ENCODE measurements at places on chromosomes 6 and 20.
A peak's percentile ranks its signal among the peaks of the same experiment; 100 is the strongest.

DNA sequence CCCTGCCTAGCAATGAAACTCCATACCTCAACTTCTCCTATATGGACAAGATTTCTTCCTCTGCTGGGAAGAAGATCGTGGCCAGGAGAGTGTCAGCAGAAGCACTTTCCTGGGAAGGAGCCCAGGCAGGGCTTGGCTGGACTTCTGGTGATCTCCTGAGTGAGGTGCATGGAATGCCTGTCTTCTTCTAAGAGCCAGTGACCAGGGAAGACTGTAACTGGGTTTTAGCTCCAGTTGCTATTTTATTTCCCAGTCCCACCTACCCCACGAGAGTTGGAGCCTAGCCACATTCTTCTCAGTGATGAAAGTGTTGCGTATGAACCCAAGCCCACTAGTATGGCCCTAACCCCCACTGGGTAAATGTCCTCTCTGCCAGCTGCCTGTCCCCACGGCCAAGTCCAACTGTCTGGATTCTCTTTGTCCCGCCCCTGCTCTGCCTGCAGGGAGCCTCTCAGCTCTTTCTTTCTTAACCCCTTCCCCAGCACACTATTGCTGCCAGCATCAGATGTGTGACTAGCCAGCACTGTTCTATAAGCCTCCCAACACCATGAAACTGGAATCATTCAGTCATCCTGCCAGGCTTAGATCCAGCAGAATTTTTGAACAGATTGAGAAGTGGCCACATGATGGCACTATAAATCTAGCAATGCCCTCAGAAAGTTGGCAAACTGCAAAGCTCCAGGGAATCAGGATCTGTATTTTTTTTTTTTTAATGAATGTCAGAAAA, 69.8 kb upstream of the FAM184A start:
- peak; percentile 15 for DNase-seq

DNA sequence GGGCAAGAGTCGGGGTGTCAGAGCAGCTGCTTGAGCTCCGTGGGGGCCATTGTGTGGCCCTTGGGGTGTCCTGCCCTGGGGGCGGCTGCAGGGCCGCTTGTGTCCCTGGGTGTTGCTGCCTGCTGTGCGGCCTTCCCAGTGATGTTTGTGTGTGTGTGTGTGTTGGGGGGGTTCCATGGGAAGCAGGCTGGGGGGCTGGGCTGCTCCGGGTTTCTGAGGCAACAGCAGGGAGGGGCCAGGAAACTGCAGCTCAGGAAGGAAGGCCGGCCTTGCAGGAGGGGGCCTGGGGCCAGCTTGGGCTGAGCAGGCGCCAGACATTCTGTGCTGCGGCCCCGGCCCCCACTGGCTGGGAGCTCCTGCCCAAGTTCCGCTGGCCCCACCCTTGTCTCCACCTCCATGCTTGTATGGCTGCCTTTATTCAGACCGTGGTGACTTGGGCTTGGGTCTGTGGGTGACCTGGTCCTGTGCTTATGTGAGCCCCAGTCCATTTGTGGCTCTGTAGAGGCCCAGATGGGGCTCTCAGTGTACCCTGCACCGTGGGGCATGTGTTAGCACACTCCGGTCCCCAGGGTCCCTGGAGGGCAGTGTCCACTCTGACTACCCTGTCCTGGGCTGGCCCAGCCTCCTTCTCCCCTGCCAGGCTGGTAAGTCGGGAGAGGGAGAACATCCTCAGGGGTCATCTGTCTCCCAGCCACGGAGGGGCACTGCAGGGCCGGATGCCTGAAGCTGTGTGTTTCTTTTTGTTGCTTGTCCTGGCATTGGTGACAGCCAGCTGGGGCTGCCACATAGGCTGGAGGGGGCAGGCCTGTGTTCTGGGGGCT, 4.6 kb upstream of the SOX18 start:
- DNase-seq = no peak

- DNase-seq = no peak
These were observed 44.6 kb upstream of the ASCC3 start for GRCh38 chr6:100925749-100926148.

- DNase-seq = peak; percentile 15
These were observed 236.0 kb downstream of the ADGRG6 start for GRCh38 chr6:142537612-142538478.

GRCh38 chr6:121430514-121431460, 4.7 kb upstream of the GJA1 start:
- peak; percentile 54 for DNase-seq

- peak; percentile 57 for DNase-seq
These were observed 34.5 kb downstream of the SLX4IP start for GRCh38 chr20:10469599-10469998.

GRCh38 chr6:132041706-132042105, 90.5 kb upstream of the CCN2 start:
- no peak for DNase-seq

DNA sequence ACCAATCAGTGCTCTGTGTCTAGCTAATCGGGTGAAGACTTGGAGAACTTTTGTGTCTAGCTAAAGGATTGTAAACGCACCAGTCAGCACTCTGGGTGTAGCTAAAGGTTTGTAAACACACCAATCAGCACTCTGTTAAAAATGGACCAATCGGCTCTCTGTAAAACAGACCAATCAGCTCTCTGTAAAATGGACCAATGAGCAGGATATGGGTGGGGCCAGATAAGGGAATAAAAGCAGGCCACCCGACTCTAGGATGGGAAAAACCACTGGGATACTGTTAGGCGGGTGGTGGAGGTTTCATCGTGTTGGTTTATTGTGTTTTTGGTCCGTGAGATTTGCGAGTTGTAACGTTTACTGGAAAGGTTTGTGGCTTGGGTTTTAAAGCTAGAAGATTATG, 25.5 kb upstream of the GFOD1 start:
- no peak for DNase-seq

GRCh38 chr6:28675600-28675999, 149.9 kb downstream of the GPX5 start:
- DNase-seq = no peak

- no peak for DNase-seq
These were observed 96.1 kb upstream of the TBX18 start for GRCh38 chr6:84860509-84860908.

GRCh38 chr6:101294676-101295075, 98.8 kb upstream of the GRIK2 start:
- DNase-seq = no peak

- DNase-seq = no peak
These were observed 1.4 kb downstream of the PHF20 start for GRCh38 chr20:35773154-35773751.

DNA sequence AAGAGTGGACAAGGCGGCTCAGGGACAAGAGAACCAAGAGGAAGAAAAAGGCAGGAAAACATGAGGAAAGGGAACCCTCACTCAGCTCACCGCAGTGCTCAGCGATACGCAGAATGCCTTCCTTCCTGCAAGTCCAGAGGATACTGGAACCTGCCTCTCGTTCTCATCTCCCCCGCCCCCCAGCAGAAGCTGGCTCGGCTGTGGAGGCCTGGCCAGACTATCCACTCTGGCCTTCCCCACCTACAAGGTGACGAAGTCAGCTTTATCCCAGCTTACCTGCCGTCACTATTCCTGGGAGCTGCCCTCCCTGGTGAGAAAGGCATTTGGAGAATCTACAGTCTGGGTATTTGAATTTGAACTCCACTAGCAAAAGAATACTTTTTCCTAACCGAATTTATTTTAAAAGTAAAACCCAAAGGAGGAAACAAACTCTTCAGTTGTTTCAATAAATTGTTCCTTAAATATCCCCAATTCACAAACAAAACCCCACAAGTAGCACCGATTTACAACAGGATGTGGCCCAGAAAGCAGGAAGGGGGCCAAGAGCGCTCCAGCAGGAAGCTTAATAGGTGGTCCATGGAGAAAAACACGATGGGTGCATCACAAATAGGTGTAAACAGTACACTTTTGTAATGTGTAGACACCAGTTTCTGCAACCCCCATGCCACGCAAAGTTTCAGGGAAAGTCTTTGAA, 2.1 kb upstream of the DIDO1 start:
- peak; percentile 83 for DNase-seq

- DNase-seq = no peak
These were observed 5.3 kb upstream of the AIF1 start for GRCh38 chr6:31609519-31610406.

GRCh38 chr6:107292715-107293271, 166.6 kb downstream of the PDSS2 start:
- no peak for DNase-seq

DNA sequence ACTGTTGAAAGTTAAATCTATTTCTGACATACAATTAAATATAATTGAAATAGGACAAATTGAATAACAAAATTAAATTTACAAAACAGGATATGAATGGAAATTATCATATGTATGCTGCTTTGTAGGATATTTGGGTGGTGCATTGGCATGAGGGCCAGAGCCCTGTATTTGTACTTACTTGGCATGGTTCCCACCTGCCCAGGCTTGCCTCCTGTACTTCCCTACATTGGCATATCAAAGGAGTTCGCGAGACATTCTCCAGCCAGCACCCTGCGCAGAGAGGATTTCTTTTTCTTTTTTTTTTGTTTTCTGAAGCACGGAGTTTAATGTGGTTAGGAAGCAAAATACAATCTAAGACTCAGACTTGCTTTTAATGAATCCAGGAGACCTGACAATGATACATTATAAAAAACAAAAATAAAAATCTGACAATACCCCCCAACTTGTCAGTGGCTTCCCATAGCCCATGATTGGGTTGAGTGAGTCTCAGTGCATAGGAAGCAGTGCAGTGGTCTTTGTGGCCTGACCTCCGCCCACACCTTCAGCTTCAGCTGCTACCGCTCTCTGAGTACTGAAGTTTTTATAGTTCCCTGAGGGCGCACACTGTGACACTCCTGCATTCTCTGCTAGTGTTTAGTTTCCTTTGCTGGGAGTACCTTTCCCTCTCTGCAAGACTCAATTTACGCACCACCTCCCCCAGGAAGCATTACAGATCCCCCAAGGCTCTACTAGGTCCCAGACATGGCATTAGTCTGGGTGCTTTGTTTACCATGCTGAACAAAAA, 440.8 kb downstream of the UTRN start:
- no peak for DNase-seq

- DNase-seq = no peak
These were observed 21.1 kb downstream of the THBS2 start for GRCh38 chr6:169232507-169232931.

DNA sequence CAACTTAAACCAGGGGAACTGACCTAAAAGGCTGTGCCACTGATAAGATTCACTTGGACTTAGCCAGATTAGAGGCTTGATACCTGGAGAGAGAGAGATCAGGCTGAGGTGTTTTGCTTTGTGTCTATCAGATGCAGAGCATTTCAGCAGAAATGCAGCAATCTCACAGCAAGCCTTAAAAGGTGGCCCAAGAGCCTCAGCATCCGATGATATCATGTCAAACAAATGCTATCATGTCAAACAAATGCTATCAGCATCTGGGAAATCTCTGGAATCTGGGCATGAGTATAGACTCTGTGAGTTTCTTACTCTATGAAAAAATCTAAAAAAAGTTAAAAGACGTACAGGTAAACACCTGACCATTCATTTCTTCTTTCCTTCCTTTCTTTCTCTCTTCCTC, 718.9 kb downstream of the EYS start:
- no peak for DNase-seq

GRCh38 chr6:56649053-56649769, 6.5 kb upstream of the DST start:
- DNase-seq = no peak

GRCh38 chr20:61973515-61974356, 91.9 kb downstream of the TAF4 start:
- DNase-seq = no peak

GRCh38 chr20:45765307-45765875, 26.3 kb downstream of the WFDC3 start:
- DNase-seq = peak; percentile 55

- no peak for DNase-seq
These were observed 6.2 kb upstream of the ZNF334 start for GRCh38 chr20:46519471-46520068.

DNA sequence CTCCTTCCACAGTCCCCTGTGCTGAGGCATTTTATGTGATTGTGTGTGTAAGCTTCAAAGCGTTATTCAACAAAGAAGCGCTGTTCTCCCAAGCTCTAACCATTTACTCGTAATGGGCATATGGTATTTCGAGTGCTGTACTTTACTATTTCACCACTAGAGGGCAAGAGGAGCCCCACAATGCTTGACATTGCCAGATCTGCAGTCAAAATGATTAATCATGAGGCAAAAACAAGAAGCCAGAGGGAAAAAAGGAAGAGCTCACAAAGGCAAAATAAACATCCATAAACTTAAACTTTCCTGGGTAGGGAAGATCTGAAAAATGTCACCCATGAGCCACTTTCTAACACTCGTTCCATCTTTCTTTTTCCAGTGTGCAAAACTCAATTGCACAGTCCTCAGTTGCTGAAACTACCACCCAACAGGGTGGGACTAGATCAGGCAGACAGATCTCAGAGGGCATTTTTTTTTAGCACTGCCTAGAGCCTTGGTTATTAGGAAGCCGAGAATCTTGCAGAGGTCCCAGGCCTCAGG, 215.0 kb upstream of the PLCB4 start:
- DNase-seq = peak; percentile 65
